Anterior cingulate cortex (tissue), 58 donors: ENCODE measurements at places on chromosomes 3 and 15.

GRCh38 chr3:172227340-172228035 lies 188.1 kb downstream of the FNDC3B start:
- DNase-seq, result no peak

DNA sequence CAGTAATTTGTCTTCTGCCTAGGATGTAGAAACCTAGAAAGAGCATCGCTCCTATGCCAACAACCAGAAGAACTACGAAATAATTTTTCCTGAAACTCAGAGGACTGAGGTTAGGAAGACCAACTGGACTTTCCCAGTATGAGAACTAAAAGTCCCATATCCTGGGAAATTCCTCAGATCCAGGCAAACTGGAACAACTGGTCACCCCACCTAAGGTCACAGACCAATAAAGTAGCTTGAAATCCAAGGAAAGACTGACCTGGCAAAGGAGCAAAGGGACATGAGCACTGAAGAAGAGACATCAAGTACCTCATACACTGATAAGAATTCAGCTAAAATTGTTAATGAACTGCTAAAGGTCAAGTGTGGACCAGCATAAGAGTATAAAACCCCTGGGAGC lies 6.6 kb downstream of the RPL39L start:
- DNase-seq, result no peak

- no peak for DNase-seq
These were observed 24.2 kb upstream of the CD96 start for GRCh38 chr3:111517801-111518200.

DNA sequence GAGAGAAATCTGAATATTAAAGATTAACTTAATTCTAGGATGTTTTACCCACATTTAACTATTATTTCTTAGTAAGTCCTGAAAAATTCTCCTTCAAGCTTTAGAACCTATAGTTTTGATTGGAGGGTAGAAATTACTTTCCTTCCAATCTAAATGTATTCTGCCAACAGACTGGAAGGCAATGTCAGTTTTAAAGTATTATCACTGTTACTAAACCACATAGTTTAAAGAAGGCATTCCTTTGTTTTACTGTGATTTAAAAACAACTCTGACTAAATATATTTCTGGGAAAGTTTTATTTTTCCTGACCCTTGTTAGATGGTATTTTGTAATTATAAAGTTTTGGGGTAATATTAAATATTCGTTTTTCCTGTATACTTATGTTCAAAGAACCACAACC lies 382.5 kb downstream of the TBC1D5 start:
- no peak for DNase-seq

DNA sequence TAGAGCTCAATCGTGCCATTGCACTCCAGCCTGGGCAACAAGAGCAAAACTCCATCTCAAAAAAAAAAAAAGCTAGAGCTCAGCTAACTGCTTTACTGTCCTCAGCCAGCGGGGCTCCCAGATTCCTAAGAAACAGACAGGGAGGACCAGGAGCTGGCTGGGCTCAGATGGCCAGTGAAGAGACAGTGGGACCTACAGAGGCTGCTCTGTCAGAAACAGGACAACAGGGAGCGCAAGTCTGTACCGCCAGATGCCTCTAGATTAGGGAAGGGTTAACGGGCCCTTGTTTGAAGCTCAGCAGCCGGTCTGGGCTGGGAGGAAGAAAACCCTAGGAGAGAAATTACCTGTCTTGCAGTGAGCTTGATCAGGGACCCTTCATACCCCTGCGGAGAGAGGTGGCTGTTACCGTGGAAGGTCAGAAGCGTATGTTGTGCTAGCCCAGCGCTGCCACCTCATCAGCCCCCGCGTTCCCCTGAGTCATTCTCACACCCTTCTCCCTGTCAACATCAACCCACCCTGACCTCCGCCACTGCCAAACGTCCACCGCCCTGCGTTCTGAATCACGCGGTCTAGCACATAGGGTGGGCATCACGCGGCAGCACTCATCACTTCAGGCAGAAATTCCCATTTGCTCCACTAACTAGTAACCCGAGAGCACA lies 25.3 kb downstream of the RBPMS2 start:
- no peak for DNase-seq

DNA sequence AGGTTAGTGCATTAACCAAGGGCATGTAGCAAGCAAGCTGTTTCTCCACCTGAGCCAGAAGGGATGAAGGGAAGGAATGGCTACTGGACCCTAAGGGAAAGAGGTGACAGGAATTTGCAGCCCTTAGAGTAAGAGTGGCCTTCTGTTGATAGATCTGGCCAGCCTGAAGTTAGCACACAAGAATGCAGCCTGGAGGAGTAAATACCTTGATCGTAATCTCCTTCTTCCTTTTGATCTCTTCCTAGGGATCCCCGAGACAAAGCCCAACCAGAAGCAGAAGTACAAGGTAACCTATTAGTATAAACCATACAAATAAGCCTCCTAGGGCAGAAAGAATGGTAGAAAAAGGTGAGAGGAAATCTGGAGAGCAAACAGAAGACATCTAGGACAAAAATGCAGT lies 134.6 kb downstream of the ATP8B4 start:
- no peak for DNase-seq

DNA sequence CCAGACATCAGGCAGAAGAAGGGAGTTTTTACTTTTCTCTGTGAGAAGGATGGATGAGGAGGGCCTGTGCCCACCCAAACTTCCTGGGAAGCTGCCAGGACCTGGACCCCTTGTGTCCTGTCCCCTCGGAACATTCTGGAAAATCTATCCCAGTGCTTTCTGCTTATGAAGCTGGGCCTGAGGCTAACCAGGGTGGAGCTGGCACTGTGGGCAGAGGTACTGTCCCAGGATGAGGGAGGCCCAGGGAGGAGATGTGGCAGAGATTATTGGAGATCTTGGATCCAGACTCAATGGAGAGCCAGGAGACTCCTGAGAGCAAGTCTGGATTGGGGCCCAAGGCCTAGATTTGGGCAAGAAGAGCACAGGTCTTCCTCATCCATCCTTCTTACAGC lies 44.4 kb downstream of the SPSB4 start:
- DNase-seq, result no peak

DNA sequence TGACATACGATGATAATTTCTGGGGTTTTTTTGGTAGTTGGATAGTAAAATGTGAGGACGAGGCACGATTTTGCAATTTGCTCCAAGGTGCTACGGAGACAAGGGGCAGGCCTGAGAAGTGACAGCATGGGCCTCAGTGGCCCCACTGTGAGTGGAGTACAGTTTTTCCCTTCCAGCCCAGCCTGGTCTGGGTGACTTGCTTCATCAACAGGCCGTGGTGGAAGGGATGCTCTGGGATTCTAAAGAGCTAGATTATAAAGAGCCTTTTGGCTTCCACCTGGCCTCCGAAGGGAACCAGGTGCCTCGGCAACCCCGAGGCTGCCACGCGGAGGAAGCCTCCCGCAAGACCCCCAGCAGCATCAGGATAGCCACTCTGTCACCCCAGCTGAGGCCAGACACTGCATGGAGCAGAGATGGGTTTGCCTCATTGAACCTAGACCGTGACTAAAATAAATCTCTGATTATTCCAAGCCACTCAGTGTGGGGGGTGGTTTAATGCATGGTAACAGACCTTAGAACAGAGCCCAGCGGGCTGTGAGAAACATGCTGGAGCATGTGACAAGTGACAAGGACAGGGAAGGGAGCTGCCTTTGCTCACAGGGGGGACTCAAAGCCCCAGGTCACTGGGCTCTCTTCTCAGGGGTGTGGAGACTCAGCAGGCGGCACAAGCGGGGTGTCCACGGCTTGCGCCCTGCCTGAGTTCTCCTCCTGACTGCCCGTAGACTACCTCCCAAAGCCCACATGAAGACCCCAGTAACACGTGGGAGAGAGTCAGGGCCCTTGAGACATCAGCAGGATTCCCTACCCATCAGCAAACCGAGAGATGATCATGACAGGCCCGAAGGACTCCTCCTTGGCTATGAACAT lies 22.6 kb upstream of the SLC41A3 start:
- no peak for DNase-seq

DNA sequence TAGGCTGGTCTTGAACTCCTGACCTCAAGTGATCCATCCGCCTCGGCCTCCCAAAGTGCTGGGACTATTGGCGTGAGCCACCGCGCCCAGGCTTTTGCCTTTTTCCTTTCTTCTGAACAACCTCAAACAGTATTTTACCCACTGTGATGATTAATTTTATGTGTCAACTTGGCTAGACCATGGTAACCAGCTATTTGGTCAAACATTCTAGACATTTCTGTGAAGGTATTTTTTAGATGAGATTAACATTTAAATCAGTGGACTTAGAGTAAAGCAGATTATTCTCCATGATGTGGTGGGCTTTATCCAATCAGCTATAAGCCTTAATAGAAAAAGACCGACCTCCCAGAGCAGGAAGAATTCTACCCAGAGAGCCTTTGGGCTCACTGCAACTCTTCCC lies 6.0 kb downstream of the SPATA12 start:
- DNase-seq, result no peak

- no peak for DNase-seq
These were observed 27.9 kb upstream of the OCA2 start for GRCh38 chr15:28127036-28127435.

GRCh38 chr3:45741742-45742460 lies 52.7 kb downstream of the SACM1L start:
- no peak for DNase-seq

DNA sequence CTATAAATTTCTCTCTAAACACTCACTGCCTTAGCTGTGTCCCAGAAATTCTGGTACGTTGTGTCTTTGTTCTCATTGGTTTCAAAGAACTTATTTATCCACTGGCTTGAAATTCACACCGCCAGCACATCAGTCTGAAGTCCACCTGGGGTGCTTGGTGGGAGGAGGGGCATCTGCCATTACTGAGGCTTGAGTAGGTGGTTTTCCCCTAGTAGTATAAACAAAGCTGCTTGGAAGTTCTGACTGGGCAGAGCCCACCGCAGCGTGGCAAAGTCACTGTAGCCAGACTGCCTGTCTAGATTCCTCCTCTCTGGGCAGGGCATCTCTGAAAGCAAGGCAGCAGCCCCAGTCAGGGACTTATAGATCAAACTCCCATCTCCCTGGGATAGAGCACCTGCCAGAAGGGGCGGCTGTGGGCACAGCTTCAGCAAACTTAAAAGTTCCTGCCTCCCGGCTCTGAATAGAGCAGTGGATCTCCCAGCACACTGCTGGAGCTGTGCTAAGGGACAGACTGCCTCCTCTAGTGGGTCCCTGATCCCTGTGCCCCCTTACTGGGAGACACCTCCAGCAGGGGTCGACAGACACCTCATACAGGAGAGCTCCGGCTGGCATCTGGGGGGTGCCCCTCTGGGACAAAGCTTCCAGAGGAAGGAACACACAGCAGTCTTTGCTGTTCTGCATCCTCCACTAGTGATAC lies 114.1 kb downstream of the SUCLG2 start:
- no peak for DNase-seq

- no peak for DNase-seq
These were observed 84.6 kb upstream of the PXYLP1 start for GRCh38 chr3:141146979-141147470.

GRCh38 chr3:117286488-117286887 lies 576.9 kb downstream of the TUSC7 start:
- DNase-seq, result no peak

DNA sequence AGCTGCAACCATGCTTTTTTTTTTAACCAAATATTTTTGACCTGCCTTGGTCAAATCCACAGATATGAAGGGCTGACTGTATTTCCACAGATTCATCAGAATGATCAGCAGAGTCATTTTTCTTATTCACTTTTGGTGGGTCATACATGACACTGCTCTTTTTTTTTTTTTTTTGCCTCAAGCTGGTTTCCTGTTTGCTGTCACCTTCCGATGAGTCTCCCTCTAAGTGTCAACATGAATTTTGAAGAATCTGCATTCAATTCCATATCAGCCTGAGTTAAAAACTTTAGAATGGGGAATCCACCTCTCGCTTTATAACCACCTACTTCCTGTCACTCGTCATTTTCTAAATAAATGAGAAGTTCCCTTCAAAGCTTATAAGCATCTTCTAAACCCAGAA lies 2.2 kb upstream of the SLC12A8 start:
- no peak for DNase-seq

- no peak for DNase-seq
These were observed 361 bp upstream of the STXBP5L start for GRCh38 chr3:120907659-120908029.

GRCh38 chr3:114538211-114538610 lies 244.4 kb downstream of the TIGIT start:
- no peak for DNase-seq

GRCh38 chr3:126082362-126083137 lies 1.4 kb downstream of the SLC41A3 start:
- no peak for DNase-seq

DNA sequence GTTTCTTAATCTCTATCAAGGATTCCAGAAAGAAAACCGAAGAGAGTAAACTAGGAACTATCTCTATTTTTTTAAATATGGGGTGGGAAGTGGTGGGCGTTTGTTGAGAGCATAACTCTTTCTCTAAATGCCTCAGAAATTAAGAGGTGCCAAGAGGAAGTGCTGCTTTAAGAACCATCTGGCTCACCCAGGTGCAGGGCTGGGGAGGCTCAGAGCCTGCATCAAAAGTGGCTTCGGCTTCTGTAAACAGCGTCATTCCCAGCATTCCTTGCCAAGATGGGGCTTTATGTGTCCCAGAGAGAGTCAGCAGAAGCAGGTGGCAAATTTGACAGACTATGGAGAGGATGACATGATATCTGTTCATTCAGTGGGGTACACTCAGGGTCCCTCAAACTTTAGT lies 123.3 kb upstream of the BFSP2 start:
- DNase-seq, result peak; percentile 24

DNA sequence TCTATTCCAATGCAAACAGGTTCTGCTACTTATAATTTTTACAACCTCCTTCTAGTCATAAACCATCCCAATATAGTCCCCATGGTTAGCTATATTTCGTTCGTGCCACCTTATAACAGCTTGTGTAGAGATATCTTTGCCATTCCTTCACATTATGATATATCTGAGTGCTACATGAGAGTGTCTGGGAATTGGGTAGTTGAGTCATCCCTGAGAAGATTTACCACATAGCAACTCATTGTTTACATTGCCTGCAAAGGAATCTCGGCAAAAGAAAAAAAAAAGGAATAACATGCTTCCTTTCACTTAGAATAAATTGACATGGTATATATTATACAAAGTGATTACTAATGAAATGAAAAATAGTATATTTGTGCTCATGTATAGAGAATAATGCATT lies 86.0 kb upstream of the VGLL3 start:
- no peak for DNase-seq

- no peak for DNase-seq
These were observed 19.0 kb downstream of the THBS1 start for GRCh38 chr15:39599871-39600270.

GRCh38 chr3:188839187-188839695 lies 332.5 kb upstream of the TPRG1 start:
- no peak for DNase-seq

DNA sequence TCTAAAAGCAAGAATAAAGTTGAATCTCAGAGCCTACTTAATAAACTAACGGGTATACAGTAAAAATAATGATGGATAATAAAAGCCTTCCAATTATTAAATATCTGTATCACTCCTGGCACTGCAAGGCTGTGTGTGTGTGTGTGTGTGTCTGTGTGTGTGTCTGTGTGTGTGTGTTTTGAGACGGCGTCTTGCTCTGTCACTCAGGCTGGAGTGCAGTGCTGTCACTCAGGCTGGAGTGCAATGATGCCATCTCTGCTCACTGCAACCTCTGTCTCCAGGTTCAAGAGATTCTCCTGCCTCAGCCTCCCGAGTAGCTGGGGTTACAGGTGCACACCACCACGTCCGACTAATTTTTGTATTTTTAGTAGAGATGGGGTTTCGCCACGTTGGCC lies 62.5 kb downstream of the TBL1XR1 start:
- DNase-seq, result no peak
